ENCODE measurements at places on chromosomes 6 and 20.

DNA sequence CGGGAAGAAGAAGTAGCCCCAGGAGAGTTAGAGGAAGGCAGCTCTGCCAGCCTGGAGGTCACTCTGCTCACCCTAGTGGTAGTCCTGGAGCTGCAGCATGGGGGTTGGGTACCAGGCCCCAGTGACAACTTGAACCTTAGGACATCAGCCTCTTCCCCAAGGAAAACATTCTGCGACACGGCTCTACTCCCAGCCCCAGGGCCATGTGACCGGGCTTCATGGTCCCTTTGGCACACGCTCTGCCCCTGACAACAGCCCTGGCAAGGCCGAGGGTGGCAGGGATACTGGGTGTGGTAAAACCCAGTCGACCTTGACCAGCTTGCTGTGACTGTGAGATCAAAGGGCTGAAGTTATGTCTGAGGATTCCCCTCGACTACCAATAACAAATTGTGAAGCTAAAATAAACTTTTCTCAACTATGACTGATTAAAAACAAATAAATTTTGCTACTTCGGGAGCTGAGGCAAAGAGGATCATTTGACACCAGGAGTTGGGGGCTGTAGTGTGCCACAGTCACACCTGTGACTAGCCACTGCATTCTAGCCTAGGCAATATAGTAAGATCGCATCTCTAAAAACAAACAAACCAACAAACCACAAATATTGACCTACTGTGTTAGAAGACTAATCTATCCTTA lies 24.4 kb upstream of the ARID1B start:
- no peak for DNase-seq

- no peak for DNase-seq
Observed at GRCh38 chr20:21521596-21522480, 8.0 kb upstream of the NKX2-2 start.

DNA sequence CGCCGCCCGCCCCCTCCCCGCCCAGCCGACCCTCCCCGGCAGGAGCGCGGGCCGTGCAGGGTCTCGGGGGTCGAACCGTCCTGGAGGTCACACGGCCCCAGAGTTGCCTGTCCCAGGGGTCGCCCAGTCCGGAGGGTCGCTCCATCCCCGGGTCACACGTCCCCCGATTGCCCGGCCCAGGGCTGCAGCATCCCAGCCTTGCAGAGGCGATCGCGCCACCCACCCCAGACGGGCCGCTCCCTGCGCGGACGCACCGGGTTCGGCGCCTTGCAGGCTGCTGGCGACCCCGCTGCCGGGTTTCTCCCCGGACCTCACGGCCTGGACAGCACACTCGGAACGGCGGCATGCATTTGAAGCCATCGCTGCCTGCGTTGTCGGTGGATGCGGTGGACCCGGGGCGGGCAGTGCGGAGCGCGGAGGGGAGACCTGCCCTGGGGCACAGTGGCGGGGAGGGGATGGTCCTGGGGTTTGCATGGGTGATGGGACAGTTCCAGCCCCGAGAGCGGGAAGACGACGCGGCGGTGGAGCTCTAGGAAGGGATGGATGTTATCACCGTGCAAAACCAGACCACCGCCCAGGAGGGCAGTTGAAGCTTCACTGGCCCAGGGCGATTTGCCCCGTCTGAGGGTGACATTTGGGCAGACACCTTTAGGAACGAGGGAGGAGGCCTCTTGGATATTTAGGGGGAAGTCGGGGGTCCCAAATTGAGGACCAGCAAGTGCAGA lies 22.7 kb upstream of the FRMD1 start:
- DNase-seq, result no peak

DNA sequence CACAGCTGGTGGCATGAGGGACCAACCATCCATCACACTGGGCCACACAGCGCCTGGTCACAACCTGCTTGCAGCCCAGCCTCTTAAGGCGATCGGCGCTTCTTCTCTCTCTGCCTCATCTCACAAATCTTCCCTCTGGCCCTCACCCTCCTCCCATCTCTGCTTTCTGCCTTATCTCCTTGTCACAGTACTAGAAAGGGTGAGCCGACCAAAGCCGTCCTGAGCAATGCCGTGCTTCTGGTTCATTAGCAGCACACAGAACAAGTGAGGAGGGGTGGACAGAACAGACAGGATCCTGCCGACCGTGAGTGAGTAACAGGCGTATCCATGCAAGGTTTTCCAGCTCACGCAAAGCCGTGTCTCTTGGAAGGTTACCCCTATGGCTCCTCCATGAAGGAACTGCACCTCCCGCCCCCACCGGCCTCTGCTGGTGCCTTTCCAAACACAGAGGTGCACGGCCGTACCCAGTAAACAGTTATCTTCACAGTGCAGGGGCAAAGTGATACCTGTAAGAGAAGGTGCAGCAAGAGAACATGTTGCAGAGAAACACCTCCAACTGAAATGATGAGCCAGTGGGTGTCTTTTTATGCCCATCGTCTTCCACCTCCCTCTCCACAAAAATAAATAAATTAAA lies 331.7 kb downstream of the FARS2 start:
- DNase-seq, result no peak

DNA sequence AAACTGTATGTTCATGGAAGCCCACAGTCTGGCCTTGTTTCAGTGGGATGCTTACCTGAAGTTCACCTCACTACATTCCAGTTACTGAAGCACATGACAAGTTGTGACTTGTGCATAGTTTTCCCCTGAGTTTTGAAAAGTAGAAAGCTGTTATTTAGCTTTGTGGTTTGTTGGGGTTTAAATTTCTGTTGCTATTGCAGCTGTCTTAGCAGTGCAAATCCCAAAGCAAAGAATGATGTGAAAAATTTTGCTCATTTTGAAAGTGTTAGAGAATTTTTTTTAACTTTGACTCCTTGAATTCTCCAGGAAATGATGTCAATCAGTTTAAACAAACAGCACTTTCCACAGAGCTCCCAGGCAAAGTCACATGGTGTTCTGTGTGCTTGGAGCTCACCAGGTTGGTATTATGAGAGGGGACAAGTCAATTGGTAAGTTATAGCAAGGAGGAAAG lies 268.4 kb downstream of the ADGRG6 start:
- no peak for DNase-seq

DNA sequence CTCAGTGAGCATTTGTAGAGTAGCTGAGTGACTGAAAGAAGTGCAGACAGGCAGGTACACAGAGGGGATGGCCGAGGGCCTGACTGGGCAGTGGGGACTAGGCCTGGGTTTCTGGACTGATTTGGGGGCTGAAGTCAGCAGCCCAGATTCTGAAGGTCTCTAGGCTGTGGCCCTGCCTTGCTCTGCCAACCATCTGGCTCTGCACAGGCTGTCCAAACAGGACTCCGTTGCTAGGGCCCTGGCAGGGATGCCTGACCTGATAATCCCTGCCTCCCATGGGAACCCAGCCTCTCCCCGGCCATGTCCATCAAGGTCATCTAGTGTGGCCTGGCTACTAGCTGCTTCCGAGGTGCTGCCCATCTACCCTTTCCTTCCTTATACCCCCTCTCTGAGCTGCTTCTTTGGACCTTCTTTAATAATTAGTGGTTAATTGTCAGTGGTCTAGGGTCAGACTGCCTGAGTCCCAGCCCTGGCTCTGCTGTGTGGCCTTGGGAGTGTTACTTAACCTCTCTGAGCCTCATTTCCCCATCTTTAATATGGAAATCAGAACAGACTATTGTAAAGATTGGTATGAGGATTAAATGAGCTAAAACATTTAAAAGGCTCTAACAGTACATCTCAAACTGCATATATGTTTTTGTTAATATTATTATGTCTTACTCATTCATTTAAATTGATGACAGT lies 137.9 kb downstream of the VEGFA start:
- DNase-seq, result no peak

DNA sequence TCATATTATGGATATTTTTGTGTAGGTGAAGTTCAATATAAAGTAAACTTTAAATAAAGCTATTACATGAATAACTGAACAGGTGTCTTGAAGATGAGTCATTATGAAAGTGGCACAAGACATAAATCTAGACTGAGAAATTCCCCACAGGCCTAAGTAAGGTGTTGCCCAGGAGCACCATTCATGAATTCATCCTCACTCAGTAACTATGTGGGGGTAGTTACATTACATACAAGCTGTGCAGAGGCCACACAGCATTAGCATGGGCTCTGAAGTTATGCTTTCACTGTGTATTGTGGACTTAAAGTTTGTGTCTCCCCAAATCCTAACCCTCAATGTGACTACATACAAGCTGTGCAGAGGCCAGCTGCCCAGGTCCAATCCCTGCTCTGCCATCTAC lies 65.9 kb downstream of the BCAS1 start:
- no peak for DNase-seq

DNA sequence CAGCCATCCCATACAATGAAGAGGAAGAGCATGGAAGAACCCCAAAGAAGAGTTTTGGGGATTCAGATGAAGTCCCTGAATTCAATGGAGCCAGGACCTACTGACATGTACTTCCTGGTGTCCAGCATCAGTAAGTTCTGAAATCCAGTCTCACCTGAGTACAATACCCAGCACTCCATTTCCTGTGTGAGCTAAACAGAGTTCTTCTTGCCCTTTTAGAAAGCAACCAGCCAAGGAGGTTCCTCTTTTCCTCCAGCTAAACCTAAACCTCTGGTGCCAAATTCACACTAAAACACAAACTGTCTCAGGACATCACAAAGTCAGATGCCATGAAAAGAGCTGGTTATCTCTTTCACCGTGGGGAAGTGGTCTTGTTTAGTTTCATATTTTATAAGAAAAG lies 71.5 kb downstream of the PKHD1 start:
- DNase-seq, result no peak

- no peak for DNase-seq
Observed at GRCh38 chr6:161171207-161171606, 102.7 kb downstream of the AGPAT4 start.

GRCh38 chr6:20747991-20748390 lies 213.7 kb downstream of the CDKAL1 start:
- DNase-seq, result no peak

DNA sequence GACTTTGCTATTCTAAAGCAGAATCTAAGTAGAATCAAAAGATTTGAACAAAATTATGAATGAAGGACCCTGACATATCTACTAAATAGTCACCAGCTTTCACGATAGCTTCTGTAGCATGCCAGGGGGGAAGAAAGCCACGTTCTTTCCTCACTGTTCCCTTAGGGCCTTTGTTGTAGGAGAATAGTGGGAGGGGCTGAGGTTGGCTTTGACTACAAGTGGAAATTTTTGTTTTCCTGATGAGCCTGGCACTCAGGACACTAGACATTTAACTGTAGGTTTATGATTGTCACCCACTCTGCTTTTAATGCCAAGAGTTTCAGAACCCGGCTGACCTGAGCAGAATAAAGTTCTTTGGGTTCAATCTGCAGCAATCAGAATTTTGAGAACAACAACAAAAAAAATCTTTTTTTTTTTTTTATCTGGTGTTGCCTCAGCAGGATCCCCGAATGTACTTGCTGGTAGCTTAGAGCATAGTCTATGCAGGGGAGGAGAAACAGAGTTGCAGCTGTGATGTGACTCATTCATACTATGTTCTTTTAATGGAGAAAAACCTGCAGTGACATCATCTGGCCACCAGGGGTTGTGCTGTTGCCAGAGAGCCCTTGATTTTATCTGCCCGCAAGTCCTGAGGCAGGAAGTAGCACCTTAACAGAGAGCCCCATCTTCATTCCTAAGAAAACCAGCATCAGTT lies 38.5 kb downstream of the TPD52L1 start:
- no peak for DNase-seq

GRCh38 chr6:170295510-170296422 lies 4.9 kb upstream of the DLL1 start:
- DNase-seq, result no peak

- DNase-seq, result no peak
Observed at GRCh38 chr20:1809131-1809572, 86.1 kb upstream of the SIRPA start.

DNA sequence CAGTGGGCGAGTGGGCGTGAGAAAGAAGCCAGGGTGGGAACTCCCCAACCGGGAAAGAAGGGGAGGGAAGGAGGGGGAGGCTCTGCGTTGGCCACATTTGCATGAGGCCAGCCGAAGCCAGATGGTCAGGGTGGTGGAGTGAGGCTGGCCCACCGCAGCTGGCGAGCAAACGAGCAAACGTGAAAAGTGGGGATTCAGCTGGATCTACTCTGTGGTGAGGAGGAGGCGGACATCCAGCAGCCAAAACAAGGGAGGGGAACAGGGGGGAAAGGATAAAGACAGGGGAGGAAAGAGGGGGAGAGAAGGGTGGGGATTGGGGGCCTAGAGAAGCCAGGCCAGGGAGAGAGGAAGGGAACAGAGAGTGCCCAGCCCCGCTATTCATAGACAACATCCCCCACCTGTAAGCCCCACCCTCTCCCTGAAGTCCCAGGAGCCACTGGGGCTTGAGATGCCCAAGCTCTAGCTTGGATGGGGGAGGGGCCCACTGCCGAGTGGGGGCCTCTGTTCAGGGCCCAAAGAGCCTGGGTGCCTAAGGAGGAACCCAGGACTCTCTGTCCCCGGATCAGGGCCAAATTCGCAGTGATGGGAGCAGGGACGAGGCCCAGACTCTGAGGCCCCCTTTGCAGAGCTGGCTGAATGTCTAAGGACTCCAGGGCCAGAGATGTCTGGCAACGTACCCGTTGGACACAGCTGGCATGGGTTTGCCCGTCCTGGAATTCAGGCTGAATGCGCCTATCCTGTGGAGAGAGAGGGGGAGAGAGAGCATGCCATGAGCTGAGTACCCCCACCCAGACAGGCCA lies 45.1 kb downstream of the CPNE5 start:
- no peak for DNase-seq
